A549 treated with CORT108297 at 1 μM for 4 hours (cell line): ENCODE measurements at places on chromosomes 11 and 22. TPM values are rescaled to one million over a fixed set of nuclear protein-coding genes. Genes with fewer than 3 reads are reported as not detected.

Gene FSHB
- total RNA-seq = not detected in 5 replicates

Gene CENPM
- total RNA-seq = 26.5 to 45.1 TPM (median 39.3 TPM) in 5 replicates

Gene PIH1D2
- 0.77 to 1.5 TPM (median 0.99 TPM) in 5 replicates for total RNA-seq

Gene MISFA
- total RNA-seq = 1.6 to 2.6 TPM (median 2.1 TPM) in 5 replicates

Gene ISX
- total RNA-seq = not detected in 5 replicates

Gene SYT9
- total RNA-seq = 0.14 to 0.29 TPM (median 0.18 TPM) in 5 replicates

Gene FIBIN
- not detected in 5 replicates for total RNA-seq
